Pulmonary artery endothelial cell (primary cell): ENCODE measurements at places on chromosomes 7 and 10.

GRCh38 chr7:139108266-139109187, 993 bp downstream of the ZC3HAV1 start:
- DNase-seq, result no peak

GRCh38 chr10:36840788-36841187, 284.6 kb upstream of the ANKRD30A start:
- DNase-seq, result no peak

GRCh38 chr10:118687472-118687871, 67.3 kb downstream of the CACUL1 start:
- no peak for DNase-seq

DNA sequence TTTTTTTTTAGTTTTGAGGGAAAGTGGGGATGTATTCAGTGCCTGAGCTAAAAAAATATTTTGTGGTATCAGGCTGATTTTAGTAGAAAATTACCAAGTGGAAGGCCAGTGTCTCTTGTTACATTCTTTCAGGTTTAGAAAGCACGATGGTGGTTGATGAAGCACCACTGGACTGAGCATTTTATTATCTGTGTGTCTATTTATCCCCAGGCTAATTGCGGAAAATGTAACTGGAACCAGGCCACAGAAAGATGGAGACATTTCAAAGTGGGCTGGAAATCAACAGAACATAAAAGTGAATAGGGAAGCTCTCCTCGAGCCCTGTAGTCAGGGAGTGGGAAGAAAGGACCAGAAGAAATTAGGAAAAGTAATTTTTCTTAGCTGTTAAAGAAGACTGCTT, 261.0 kb downstream of the STK31 start:
- DNase-seq, result no peak

DNA sequence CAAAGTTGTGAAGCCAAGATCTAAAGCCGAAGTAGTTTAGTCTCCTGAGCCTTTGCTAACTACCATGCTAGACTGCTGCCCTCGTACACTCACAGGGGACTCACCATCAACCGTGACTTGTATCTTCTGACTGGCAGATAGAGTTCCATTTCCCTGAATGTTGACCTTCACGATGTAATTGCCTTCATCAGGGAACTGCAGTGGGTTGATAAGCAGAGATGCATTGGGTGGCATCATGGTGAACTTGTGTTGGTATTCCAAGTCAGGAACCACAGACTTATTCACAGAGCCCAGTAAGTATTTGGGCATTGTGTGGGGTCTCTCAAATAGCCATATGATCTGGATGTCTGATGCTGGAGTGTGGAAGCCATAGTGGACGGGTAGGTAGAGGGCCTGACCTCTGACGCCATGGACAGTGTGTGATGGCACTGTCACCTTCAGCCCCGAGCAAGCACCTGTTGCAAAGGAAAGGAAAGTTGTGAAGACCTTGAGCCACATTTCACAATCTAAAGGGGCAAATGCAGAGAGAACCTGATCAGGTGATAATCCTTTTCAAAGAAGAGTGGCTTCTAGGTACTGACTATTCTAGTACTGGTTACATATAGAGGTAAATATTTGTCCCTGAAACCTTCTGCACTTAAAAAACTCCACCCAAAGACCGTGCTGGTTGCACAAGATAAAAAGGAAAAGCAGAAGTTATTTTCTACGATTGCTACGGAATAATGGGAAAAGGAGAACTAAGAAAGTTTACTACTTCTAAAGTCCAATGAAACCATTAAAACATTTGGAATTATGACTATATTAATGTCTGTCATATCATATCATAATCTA, 7.1 kb downstream of the HEPACAM2 start:
- DNase-seq, result no peak

- DNase-seq, result no peak
These were observed 141.7 kb upstream of the SHH start for GRCh38 chr7:155953781-155954549.

DNA sequence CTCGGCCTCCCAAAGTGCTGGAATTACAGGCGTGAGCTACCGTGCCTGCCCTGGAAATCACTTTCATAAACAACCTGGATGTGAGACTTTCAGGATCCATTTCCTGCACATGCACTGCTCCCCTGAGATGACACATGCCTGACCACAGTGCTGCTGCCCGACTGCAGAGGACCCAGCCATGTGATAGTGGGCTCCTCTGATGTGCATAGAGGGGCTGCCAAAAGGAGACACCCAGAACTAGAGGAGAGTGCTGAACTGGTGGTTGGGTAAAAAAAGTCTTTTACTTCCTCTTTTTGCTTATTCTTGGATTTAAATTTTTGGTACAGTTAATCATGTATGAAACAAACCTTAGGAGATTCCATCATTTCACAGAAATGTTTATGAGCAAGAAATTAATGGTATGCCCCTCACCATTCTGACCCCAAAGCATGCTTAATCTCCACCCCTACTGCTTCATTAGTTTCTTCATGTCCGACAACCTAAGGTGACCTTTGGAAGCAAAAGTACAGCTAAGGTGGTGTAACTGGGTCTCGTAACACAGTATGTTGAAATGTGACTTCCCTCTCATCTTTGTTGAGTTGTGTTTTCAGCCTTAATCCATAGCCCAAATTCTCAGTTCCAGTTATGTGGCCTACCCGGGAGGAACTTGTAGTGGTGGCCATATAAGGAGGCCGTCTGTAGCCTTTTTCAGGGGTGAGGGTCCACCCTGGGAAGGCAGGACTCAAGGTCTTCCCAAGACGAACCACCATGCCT, 111.1 kb downstream of the RNF216 start:
- no peak for DNase-seq

- DNase-seq, result no peak
These were observed 101.6 kb downstream of the RNF133 start for GRCh38 chr7:122597277-122597676.

DNA sequence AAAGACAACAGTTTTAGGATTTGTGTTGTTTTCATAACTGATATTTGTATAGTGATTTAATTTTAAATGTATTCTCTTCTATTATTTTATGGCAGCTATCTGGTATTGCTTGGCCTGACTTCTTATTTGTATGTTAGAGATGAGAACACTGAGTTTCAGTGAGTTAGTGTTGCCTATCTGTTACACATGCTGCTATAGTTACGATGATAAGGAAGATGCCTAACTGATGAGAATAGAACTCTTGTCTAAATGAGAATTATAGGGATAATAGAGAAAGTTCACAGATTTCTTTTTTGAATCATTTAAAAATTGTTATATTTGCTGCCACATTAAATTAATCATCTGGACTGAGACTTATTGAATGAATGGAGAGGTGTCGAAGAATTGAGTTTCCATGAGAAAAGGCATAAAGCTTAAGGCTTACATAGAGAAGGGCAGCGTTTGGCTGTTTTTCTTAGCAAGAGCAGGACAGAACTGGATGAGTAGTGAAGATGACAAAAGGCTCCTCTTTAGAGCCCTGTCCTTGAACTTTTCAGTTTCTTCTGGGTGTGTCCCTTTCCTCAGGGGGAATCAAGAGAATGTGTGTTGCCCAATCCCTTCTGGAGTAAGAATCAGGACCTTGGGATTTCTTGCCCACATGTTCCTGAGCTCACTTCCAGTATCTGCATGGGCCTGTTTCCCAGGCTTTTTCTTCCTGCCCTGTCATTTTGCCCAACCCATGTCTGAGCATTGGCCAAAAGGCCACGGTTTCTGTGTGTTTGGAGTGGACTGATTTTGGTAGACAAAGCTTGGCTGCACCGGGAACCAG, 195.6 kb upstream of the CSTF2T start:
- no peak for DNase-seq

GRCh38 chr10:101745074-101745696, 30.7 kb downstream of the FGF8 start:
- DNase-seq, result no peak

- no peak for DNase-seq
These were observed 210.0 kb downstream of the MAD1L1 start for GRCh38 chr7:2022737-2023250.

GRCh38 chr10:102644066-102644645, at the start of gene TRIM8:
TSS of gene TRIM8 (plus strand) at chr10:102644479. CDS start at chr10:102644618, 139 bp downstream.
- DNase-seq, result no peak

DNA sequence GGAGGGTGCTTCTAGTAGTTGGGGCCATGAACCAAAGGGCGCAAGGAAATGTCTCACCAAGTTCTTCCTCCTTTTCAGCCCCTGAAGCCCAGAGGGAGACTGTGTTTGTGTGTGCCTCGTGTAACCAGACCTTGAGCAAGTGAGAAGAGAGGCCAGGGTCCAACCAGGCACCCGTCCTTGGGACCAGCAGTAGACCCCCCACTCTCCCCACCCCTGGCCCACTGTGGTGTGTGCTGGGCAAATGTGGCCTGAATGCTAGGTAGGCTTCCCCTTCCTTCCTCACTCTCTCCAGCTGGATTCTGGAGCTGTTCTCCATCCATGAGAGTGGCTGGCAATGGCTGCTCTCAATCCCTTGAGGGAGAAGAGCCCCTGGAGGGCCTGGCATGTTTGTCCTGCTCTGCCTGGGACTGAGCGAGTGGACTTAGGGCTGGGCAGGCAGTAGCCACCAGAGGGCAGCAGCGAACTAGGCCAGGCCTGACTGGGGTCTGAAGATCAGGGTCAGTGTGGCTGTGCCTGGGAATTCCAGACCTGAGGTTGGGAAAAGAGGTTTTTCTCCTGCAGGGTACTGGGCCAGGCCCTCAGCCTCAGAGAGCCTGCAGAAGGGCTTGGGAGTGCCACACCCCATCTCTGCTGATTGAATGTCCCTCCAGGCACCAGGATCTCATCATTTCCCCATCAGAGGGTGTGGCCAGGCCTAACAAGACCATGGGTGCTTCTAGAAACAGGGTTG, 12.5 kb downstream of the SFRP5 start:
- DNase-seq, result peak; percentile 39

DNA sequence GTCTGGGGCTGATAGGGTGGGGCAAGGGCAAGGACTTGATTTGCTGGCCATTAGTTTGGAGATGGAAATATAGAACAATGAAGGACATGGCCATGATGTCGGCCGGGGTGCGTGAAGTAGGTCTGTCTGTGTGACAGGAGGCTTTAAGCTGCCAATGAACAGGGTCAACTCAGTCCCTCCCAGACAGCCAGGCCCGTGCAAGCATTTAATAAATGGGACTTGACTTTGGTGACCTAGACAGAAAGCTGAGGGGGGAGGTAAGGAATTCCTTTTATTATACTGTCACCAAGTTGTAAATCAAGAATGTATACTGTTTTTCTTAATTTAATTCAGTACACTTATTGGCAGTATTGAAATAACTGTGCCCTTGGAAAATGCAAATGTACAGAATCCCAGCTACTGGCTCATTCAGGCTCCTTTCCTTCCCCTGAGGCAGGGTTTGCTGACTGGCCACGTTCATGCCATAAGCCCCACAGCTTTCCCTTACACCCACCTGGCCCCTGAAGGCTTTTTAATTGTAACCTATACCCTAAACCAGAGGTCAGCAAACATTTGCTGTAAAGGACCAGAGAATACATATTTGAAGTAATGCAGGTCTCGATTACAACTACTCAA, 87.2 kb downstream of the WIPF3 start:
- no peak for DNase-seq

DNA sequence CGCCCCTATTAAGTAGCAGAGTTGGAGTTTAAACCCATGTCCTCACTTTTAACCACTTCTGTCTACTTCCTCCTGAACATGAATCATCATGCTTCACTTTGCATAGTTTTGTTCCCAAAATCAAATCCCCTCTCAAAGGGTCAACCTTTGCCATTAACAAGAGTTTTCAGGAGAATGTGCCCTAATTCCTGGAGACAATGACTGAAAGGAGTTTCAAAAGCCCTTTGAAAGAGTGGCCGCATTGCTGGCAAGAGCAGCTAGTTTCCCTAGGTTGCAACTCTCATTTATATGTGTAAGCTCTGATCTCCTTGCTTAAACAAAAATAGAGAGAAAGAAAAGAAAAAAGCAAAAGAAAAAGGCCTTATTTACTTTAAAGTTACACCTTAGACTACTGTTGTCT, 9.2 kb downstream of the LGI1 start:
- no peak for DNase-seq

GRCh38 chr10:29328983-29329382, 40.1 kb downstream of the LYZL1 start:
- no peak for DNase-seq

- DNase-seq, result no peak
These were observed 14.1 kb upstream of the ZC3HAV1L start for GRCh38 chr7:139049936-139050335.

GRCh38 chr7:70321016-70321590, 722.8 kb downstream of the AUTS2 start:
- DNase-seq, result no peak

- no peak for DNase-seq
These were observed 189.8 kb upstream of the SEMA3A start for GRCh38 chr7:84384417-84384816.

GRCh38 chr7:51129527-51130472, 186.8 kb downstream of the COBL start:
- DNase-seq, result no peak

- no peak for DNase-seq
These were observed 348.1 kb downstream of the GATA3 start for GRCh38 chr10:8402576-8402975.

GRCh38 chr10:48598243-48598935, 6.5 kb downstream of the ARHGAP22 start:
- no peak for DNase-seq

DNA sequence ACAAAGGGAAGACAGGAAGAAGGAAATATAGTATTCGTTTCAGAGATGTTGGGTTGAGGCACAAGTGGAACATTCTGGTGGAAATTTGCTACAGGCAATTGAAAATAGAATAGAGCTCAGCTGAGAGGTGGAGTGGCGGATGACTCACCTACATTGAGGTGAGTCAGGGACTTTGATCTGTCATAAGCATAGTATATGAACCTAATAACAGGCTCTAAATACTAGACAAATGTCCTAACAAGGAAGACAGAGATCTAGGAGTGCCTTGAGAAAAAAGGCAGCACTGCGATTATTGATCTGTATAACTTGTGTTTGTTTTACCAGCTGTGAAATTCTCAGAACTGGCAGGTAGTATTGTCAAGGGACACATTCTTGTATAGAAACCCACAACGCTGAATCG, 907 bp upstream of the IFRD1 start:
- DNase-seq, result no peak

- no peak for DNase-seq
These were observed 350.3 kb downstream of the TNS3 start for GRCh38 chr7:47231627-47232026.
